Hematopoietic multipotent progenitor cell treated with erythropoietin and hydrocortisone succinate and interleukin-3 and kit ligand, for 15 days (in vitro differentiated cells): ENCODE measurements at places on chromosomes 5 and 9.

DNA sequence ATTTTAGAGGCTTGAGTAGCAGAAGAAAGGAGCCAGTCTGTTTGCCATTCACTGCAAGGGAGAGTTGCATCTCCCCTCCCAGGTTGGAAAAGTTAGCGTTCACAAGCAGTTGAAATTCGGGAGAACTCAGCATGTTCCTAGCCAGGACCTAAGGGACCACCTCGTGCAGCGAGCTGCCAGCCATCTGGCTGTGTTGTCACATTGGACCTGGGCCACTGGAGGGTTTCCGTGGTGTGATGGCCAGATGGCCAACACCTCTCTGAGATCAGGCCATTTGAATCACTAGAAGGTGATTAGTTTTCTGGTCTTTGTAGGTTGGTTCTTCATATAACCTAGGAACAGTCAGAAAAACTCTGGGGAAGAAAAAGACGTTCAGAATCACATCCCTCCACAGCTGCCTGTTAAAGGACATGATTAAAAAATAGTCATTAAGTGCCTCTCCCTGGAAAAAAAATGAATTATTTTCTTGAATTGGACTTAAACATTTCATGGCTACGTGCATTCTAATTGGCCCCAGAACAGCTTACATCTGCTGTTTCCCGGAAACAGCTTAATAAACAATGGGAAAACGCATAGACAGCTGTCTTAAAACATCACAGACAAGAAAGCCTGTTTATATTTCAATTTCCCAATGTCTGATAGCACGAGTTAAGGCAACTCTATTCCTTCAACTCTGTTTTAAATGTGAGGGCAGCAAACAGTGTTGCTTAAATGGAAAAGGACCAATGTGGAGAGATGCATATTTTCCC lies 303.9 kb downstream of the TENT4A start:
- no peak for DNase-seq

GRCh38 chr9:20294046-20294750 lies 328.1 kb downstream of the MLLT3 start:
- DNase-seq = no peak

GRCh38 chr5:125050926-125051325 lies 304.5 kb upstream of the ZNF608 start:
- no peak for DNase-seq

DNA sequence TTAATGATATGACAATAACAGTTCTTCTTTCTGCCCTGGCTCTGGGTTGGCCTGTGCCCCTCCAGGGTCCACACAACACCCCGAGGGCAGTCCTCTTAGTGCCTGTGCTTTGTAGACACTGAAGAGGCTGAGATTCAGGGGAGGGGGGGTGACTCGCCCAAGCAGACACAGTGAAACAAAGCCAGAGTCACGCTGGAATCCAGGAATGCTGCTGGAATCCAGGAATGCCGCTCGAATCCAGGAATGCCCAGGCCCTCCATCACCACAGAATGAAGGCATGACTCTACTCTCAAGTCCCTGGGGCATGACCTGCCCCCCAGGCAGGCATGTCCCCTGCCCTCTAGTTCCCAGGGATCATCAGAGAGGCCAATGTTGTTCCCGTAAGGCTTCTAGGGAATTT lies 73.1 kb downstream of the LRSAM1 start:
- DNase-seq = no peak

- DNase-seq = no peak
These were observed 28.7 kb downstream of the PTTG1 start for GRCh38 chr5:160450164-160450932.

DNA sequence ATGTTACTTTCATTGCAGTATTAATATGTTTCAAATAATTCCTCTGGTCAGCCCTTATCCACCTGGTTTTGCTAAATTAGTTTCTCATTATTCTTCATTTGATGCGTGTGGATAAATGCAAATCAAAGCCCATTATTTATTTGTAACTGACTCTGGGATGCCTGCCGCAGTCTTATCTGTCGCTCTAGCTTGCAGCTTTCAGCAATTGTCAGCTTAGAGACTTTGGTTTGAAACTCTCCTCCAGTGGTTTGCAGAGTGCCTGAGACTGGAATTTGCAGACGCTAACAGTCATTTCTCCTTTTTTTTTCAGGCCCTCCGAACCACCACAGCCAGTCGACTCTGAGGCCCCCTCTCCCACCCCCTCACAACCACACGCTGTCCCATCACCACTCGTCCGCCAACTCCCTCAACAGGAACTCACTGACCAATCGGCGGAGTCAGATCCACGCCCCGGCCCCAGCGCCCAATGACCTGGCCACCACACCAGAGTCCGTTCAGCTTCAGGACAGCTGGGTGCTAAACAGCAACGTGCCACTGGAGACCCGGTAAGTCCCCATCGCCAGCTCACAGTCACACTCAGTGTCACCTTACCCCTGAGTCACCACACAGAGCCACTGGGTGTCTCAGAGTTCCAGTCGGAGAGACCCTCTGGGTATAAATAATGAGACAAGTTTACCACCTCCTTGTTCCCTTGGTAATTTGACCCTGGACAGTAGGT lies 339.0 kb upstream of the WWC1 start:
- DNase-seq = no peak

DNA sequence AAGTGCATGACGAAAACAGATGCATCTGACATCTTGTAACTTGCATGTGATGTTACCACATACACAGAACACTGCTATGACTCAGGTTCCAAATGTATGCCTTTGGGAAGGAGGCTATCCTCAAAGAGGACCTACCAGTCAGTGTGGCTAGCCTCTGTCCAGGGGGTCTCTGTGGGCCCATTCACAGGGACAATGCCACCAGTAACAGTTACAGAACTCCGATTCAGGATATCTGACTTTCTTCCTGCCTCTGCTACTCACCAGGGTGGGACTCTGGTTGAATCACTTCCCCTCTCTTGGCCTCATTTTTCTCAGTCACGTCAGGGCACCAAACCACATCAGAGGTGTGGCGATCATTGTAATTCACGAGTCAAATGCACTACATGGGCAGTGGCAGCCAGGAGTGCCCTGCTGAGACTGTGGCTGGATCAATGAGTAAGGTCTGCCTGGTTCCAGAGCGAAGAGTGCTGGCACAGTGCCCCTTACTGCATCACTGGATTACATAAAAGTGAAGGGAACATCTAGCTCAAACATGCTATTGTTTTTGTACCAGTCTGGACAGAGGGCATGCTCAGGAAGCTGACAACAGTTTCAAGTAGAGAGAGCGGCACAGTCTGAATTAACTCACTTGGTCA lies 13.2 kb downstream of the ATOX1 start:
- DNase-seq = no peak

GRCh38 chr9:90834828-90835595 lies 33.4 kb downstream of the SYK start:
- DNase-seq = no peak

DNA sequence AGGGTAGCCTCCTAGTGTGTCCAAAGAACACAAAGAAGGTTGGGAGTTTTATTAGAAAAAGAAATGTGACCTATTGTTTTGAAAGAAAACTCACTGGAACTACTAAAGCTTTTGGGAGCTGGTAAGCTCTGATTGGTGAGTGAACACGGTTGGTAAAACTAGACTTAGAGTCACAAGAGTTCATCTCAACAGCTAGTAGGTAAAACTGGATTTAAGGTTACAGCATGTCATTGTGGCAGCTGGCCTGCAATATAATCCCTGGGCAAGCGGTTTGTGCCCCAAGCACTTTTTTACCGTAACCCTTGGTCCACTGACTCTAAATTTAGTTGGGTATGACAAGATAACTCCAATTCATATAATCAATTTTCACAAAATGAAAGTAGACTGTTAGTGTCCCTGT lies 47.4 kb downstream of the UBAP2 start:
- DNase-seq = no peak

GRCh38 chr5:154002093-154002492 lies 36.6 kb downstream of the FAM114A2 start:
- DNase-seq = no peak

DNA sequence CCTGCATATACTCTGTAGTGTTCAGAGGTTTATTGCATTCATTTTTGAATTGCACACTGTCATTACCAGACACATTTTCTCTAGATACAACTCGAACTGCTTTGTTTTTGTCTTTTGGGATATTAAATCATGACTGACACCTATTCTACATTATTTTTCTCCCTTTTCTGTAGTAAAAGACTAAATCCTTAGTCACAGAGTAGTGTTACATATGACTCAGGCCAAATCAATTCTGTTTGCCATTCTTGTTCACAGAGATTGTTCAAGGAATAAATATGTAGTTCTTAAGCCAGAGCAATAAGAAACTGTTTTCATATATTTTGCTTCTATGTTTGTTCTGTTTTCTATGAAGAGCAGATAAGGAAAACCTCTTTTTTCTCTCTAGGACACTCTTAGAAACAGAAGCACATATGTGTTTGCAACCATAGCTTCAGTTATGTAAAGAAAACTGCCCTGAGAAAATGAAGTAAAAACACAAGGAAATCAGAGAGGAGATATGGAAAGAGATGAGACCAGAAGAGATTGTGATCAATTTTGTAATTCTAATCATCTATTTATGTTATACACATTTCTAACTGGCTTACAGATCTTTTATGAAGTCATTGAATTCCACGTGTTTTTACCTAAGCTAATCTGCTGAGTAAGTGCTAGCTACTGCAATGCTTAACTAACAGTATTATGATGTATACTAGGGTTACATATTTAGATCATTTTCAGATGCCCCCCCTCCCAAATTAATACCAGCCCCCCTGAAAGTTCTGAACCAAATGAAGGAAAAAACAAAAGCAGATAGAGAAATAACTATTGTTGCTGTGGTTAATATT lies 1995.6 kb upstream of the CDH6 start:
- DNase-seq = no peak

- no peak for DNase-seq
These were observed 140.5 kb upstream of the PITX1 start for GRCh38 chr5:135174315-135175096.

DNA sequence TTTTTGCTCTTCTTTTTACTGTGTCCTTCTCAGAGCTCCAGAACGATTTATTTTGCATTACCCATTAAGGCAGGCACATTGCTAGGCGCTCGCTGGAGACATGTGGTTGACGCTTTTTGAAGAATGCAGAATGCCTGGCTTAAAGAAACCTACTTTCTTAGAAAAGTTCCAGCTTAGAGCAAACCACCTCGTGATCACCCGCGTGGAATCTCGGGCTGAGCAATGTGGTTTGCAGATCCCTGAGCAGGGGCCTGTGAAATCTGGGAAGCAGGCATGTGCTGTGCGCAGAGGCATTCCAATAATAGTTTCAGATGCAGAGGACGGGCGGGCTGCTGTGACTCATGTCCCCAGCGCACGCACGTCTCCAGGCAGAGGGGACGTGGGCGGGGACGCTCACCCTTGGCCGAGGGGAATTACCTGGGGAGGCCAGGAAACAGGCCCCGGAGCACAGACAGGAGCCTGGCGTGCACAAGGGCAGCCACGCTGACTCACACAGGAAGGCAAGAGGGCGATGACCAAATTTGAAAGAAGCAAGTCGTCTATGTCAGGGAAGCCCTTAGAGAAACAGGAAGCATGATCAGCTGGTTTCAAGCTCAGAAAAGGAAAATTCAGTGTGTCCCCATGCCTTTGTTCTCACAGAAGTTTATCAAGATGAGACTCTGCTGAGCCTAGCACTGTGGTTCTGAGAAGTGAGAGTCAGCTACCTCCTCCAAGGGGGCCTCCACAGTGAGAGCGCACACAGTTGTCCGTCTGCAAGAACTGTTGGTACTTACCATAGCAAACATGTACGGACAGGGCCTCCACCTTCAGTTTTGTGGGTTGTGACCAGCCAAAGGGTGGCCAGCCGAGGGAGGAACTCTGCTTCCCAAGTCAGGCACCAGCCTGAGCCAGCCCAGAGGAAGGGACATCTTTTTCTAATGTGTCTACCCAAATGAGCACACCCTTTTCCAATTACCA lies 218.6 kb downstream of the PIK3R1 start:
- DNase-seq = peak; percentile 74

DNA sequence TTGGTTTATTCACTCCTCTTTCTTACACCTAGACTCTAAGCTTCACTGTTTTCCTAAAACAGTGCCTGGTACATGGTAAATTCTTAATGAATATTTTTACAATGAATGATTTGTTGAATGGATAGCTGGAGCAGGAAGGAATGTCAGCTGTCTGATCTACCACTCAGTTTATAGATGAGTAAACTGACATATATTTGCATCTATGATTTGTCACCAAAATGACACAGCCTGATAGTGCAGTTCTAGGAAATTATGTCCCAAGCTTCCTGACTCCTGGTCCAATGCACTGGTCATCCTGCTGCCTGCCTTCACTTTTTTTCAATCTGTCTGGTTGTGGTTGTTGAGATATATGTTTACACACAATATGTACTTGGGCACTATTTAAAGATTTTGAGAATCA lies 651.7 kb upstream of the WWC1 start:
- no peak for DNase-seq

GRCh38 chr5:66713998-66714397 lies 117.8 kb downstream of the MAST4 start:
- no peak for DNase-seq

GRCh38 chr9:130144703-130145102 lies 27.5 kb upstream of the NCS1 start:
- DNase-seq = no peak

DNA sequence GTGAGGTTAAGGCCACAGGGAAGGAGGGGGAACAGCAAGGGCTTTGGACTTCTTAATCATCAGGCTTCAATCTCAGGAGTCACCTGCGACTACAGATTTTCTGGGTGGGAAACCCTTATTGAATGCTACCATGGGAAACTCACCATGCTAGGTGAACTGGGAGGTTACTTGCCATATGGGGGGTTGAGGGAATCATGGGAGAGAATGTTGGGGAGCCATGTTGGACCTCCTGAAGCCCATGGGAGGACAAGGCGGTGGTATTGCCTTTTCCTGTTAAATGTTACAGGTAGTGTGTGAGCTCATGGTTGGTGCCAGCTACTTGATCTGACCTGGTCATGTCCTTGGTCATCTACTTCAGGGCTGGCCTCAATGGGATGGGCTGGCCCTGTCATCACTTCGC lies 31.4 kb downstream of the NEUROG1 start:
- no peak for DNase-seq

GRCh38 chr9:69121155-69122081 lies 52.7 kb upstream of the TJP2 start:
- DNase-seq = peak; percentile 17

DNA sequence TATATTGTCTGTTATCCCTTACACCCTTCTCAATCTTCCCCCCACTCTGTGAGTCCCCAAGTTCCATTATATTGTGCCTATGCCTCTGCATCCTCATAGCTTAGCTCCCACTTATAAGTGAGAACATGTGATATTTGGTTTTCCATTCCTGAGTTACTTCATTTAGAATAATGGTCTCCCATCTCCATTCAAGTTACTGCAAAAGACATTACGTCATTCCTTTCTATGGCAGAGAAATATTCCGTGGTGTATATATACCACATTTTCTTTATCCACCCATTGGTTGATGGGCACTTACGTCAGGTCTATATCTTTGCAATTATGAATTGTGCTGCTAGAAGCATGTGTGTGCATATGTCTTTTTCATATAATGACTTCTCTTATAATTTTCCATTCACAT lies 54.8 kb upstream of the SGCD start:
- DNase-seq = no peak

DNA sequence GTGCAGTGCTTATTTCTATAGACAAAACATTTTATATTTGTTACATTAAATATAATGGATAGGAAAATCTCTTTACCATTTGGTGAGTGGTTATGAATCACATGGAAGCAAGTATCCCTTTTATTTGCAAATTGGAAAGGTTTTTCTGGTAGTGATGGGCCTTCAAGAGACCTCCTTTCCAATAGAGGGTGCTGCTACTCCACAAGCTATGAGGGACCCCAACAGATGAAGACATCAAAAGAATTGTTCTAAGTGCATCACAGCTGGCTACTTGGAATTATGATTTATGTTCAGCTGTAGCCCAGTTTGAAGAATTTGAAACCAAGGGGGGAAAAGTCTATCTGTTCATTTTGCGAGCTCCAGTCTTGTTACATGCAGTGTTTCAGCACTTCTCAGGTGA lies 493.7 kb upstream of the SGCD start:
- DNase-seq = no peak

GRCh38 chr5:147966326-147966725 lies 60.0 kb upstream of the C5orf46 start:
- no peak for DNase-seq
